Activated CD4-positive, alpha-beta T cell treated with anti-CD3 and anti-CD28 coated beads, Interleukin-2, Interleukin-6, amounts not matched to agents 100 ng/mL and 50 ng/mL, durations not matched to agents 16 hours and 8 hours (primary cell): ENCODE measurements at places on chromosomes 7 and 10.
A peak's percentile ranks its signal among the peaks of the same experiment; 100 is the strongest.

- DNase-seq, result no peak
Measured at GRCh38 chr7:132462478-132462877, 113.8 kb downstream of the PLXNA4 start.

DNA sequence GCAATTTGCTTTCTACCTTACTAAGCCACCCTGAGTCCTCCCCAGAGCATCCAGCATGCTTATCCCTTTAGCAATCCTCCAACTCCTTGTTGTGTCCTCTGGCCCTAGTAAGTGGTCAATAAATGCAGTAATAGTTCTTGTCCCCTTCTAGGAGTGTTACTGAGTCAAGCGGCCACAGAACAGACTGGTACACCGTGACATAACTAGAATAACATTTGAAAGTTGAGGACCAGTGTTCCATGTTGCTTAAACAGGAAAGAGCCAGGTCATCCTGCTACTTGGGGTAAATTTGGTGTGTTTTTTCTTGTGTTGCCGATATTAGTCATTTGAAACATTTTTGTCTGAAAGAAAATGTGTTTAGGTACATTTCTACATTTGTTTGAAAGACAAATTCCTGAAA lies 4.8 kb upstream of the CDK6 start:
- peak; percentile 56 for DNase-seq

DNA sequence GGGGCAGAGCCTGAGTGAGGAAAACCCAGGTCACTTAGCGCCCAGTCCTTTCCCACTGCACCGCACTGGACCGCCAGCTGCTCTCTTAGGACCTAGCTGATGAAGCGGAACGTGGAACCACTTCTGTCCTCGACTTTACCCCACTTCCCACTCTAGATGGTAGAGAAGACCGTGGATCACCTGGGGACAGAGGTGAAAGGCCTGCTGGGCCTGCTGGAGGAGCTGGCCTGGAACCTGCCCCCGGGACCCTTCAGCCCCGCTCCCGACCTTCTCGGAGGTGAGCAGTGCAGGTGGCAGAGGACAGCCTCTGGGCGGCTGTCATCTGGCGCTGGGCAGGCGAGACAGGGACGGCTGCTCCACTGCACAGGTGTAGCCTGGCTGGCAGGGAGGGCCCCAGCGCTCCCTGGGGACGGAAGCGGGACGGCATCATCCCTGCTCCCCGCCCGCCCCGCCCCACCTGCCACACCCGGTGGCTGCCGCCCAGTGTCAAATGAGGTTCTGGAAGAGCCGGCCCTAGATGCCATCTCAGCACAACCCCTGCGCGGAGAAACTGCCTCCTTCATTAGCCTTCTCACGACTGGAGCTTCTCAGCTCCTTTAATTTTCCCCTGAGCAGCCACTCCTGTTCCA lies 11.7 kb downstream of the PLAC9 start:
- DNase-seq, result peak; percentile 43

- no peak for DNase-seq
Measured at GRCh38 chr7:90390926-90391325, 12.3 kb upstream of the CLDN12 start.

DNA sequence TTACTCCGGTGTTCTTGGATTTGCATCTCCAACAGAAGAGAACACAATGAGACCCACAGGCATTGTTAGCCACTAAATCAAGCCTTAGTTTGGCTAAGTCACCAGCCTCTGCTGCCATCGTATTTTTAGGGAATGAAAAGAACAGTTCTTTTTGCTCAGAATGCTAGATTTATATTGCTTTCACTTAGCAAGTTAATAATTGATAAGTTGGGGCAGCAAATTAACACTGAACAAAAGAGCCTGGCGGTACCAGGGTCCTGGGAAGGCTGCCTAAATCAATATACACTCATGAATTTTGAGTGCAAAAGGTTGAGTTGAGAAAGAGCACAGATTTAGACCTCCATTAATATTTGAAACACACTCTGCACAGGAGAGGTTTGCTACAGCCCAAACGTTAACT lies 767.7 kb downstream of the TYW1 start:
- DNase-seq, result no peak

GRCh38 chr10:128000471-128001362 lies 93.8 kb downstream of the PTPRE start:
- no peak for DNase-seq

DNA sequence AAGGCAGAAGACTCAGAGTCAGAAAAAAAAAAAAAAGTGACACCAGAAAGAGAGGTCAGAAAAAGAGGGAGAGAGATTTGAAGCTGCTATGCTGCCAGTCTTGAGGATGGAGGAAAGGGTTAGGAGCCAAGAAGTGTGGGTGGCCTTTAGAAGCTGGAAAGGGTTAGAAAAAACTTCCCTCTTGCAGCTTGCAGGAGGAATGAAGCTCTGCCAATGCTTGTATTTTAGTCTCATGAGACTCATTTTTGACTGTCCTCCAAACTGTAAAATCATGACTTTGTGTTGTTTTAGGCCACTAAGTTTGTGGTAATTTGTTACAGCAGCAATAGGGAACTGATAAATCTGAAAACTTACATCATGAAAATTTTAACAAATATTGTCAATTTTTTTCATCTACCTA lies 127.7 kb upstream of the NOBOX start:
- DNase-seq, result no peak
